ENCODE measurements at places on chromosomes 11 and 22.

GRCh38 chr11:16166571-16166970 lies 189.8 kb downstream of the SOX6 start:
- DNase-seq, result no peak

GRCh38 chr11:111589886-111590499 lies 12.3 kb upstream of the SIK2 start:
- no peak for DNase-seq

GRCh38 chr22:17633998-17634323 lies 4.6 kb upstream of the BCL2L13 start:
- DNase-seq, result no peak

- DNase-seq, result no peak
Observed at GRCh38 chr22:32271389-32271788, 16.2 kb upstream of the SLC5A4 start.

GRCh38 chr11:55714982-55715888 lies 53.2 kb downstream of the OR4C6 start:
- DNase-seq, result no peak

DNA sequence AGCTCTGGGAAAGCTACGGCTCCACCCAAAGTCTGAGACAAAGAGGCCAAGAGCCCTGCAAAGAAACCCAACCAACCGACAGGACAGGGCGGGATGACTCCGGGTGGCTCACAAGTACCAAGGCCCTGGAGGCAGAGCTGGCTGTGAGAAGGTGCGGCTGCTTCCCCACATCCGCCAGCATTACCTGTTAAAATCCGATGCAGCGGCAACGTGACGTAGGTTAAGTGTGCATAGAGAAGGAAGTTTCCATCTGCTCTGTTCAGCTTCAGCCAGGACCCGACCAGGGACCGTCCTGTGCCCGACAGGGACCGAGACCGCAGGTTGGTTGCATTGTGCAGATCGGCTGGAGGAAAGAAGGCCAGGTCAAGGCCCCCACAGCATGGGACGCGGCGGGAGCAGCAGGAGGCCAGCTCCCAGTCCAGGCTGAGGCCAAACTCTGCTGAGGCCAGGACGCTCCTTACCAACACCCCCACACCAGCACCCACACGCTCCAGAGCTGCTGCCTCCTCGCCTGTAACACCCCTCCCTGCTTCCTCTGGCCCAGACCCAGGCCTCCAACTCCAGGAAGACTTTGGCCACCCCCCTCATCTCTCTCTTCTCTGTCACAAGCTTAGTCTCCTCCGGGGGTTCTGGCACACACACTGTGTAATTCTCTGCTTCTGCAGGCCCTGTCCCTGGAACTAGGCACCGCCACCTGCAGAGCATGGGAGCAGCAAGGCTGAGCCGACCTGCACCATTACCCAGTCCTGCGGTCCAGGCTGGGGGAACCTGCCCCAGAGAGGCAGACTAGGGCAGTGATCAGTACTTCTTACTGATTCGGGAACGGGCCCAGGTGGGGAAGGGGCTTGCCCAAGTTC lies 34.1 kb downstream of the NUP50 start:
- DNase-seq, result no peak

DNA sequence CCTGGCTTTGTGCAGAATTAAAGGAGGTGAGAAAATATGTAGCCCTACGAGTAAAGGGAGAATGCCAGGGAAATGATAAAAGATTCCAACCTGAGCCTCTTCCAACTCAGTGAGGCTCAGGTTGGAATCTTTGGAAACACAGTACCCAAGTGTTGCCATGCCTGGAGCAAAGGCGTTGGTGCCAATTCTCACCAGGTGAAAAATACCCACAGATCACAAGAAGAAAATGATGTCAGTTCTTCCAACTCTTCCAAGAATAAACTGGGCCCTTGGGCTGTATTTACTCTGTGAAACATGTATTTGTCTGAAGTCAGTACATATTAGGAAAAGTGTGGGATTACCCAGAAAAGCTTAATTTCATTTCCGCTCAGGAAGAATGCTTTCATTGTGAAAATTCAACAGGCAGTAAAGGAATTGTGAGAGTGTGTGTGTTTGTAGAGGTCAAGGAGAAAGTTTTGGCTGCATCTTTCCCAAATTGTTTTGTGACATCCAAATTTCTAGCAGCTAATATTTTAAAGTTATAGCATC lies 235.3 kb upstream of the MPPED2 start:
- DNase-seq, result no peak

- no peak for DNase-seq
Observed at GRCh38 chr22:43387815-43388214, 24.0 kb upstream of the MPPED1 start.

DNA sequence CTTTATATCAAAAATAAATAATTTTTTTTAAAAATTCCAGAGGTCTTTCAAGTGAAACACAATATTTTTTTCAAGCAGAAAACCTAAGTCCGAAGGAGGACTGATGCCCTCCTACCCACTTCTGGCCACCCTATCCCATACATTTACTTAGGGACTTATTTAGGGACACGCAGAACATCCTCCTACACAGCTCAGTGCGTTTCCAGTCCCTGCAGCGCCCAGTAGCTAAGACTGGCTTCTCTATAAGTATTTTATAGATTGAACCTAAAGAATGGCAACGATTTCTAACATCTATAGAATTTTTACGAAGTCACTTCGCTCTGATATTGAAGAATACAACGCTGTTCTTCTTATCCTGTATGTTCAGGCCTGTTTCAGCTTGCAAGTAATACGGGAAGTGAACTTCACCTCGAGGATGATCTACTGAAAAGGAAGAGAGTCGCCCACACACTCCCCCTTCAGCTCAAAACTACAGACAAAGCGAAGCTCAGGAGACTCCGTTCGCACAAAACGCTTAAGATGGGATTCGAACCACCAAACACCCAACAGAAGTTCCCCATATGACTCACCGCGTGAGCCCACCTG lies 328 bp downstream of the CHEK2 start:
- no peak for DNase-seq

GRCh38 chr11:1557051-1557884 lies 14.8 kb downstream of the DUSP8 start:
- no peak for DNase-seq

- DNase-seq, result no peak
Observed at GRCh38 chr11:105333153-105333552, 193.6 kb upstream of the CARD18 start.

- no peak for DNase-seq
Observed at GRCh38 chr11:82930734-82931133, 29.2 kb downstream of the DDIAS start.

- no peak for DNase-seq
Observed at GRCh38 chr11:94700622-94701021, 67.5 kb upstream of the AMOTL1 start.

DNA sequence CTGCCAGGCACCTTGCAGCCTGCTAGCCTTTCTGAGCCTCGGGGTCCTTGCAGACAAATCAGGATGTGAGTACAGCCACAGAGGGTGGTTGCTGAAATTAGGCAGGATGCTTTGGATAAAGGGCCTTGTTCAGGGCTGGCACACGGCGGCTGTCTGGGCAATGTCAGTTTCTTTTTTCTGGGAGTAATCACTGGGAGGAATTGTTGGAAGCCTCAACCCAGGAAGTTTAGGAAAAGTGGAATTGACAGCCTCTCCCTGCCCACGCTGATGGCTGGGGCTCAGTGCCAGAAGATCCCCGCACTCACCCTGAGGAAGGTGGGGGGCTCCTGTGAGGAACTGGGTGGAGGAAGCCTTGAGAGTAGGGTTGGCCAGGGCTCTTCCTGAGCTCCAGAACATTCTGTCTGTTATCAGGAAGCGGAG lies 37.4 kb downstream of the CD82 start:
- no peak for DNase-seq

GRCh38 chr22:45029501-45029900 lies 19.7 kb upstream of the PHF21B start:
- no peak for DNase-seq

- no peak for DNase-seq
Observed at GRCh38 chr11:58832056-58832645, 12.4 kb downstream of the GLYATL2 start.

GRCh38 chr11:67519726-67520125 lies 3.5 kb downstream of the CABP2 start:
- no peak for DNase-seq

GRCh38 chr22:49362211-49362839 lies 465.3 kb downstream of the BRD1 start:
- no peak for DNase-seq

GRCh38 chr11:131658952-131659351 lies 288.5 kb downstream of the NTM start:
- no peak for DNase-seq

GRCh38 chr11:121696177-121696871 lies 243.6 kb upstream of the SORL1-AS1 start:
- no peak for DNase-seq

DNA sequence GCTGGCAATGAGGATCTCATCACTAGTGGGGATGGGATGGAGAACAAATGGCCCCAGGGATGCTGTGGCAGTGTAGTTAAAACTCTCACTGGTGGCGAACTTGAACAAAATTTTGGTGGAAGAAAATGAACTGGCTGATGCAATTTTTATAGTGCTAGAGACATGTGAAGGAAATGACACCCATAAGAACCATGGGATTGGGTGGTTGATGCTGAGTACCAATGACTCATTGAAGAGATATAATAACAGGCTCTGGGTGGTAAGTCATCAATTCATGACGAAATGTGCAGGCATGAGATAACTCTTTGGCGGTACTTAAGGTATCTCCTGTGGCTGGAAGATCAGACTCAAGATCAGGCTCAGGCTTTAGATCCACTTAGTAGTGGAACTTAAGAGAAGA lies 172.9 kb upstream of the DDI1 start:
- no peak for DNase-seq

- no peak for DNase-seq
Observed at GRCh38 chr11:105609341-105609781, 512 bp upstream of the GRIA4 start.

DNA sequence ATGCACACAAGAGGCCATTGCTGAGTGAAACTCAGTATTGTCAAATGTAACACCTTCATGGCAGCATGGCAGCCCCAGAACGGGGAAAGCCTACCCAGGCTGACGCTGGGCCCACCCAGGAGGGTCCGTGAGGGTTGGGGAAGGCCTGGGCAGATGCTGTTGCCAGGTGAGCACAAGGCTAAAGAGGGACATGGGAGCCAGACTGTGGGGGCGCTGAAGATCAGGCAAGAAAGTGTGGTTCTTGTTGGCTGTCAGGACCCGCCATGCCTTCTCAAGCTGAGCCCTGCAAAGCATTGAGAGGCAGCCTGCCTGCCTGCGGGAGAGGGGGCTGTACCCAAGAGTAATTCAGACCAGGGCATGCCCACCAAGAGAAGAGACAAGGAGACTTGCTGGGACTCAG lies 85.0 kb upstream of the PITPNB start:
- no peak for DNase-seq

DNA sequence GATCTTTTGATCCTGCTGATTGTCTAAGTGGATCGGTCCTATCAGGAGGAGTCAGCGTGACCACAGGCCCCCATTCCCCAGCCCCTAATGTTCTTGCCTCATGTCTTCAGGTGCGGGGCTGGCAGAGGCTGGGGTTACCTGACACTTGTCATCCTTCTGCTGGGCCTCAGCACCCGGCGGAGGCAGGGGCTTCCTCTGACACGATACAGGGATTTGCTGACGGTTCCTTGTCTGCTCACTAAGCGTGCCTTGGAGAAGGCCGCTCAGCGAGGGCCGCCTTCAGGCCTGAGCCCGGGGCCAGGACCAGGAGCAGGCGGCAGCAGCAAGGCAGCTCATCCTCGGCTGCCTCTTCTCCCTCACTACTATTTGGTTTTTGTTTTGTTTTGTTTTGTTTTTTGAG lies 45.7 kb upstream of the KCNQ1OT1 start:
- DNase-seq, result no peak

- DNase-seq, result no peak
Observed at GRCh38 chr11:76655501-76656049, 15.0 kb downstream of the LRRC32 start.

DNA sequence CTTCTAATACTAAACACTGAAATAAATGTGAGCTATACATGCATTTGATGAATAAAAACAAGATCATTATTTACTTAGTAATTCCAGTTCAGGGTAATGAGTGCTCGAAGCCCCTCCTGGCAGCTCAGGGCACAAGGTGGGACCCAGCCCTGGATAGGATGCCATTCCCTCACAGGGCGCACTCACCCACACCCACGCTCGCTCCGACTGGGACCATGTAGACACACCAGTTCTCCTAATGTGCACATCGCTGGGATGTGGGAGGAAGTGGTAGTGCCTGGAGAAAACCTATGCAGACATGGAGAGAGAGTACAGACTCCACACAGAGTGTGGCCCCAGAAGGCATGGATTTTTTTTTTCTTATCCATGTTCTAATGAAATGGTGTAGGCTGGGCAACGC lies 44.5 kb upstream of the RASSF10 start:
- no peak for DNase-seq

GRCh38 chr11:20762116-20762844 lies 92.9 kb downstream of the NELL1 start:
- no peak for DNase-seq

GRCh38 chr22:44934454-44934735 lies 75.4 kb downstream of the PHF21B start:
- DNase-seq, result no peak

GRCh38 chr11:135019899-135020298 lies 607.9 kb upstream of the B3GAT1 start:
- no peak for DNase-seq

DNA sequence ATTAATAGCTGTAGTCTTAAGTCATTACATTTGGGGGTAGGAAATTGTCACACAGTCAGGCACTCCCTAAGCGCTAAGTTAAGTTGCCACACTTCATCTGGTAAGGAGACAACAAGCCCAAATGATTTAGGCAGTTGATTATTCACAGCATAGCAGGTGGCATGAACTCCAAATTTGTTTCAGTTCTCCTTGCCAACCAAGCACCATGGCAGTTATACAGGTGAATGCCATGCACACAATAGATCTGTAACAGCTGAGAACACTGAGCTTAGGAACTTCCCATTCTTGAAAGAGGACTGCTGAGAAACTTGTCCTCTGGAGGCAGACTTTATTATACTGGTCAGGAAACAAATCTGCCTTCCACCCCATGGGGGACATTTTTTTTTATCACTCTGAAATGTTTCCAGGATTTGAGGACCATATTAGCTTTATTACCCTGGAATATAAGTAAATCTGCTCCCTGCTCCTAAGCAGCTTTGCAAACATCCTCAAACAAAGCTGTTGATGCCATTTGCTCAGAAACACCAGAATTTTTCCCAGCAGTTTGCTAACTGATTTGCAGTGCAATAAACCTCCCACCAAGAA lies 5.1 kb upstream of the INTS4 start:
- DNase-seq, result no peak

DNA sequence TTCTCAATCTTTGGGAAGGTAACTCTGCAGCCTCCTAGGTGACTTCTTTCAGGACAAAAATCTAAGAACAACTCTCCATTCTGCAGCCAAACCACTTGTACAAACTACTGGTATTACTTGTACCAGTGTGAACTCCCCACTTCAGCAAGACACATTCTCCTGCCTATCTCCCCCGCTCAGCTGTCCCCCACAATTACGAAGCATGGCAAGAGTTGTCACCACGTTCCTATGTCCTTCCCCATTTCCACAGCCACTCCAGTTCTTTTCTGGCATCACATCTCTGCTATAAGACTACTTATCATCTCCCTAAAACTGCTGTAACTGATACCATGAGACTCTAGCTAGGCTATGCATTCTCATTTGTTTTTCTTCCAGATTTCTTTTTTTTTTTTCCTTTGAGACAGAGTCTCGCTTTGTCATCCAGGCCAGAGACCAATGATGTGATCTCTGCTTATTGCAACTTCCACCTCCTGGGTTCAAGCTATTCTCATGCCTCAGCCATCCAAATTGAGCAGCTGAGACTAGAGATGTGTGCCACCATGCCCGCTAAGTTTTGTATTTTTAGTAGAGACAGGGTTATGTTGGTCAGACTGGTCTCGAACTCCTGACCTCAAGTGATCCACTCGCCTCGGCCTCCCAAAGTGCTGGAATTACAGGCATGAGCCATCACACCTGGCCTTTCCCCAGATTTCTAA lies 71.9 kb upstream of the CDON start:
- DNase-seq, result no peak

Measured in activated T-helper 2 cell treated with anti-CD3 and anti-CD28 coated beads, Interferon-gamma antibody, Interleukin-2, Interleukin-4, amounts not matched to agents 10 μg/mL and 5 μg/mL and 100 μg/mL, durations not matched to agents 14 hours and 24 hours and 36 hours (primary cell).